ENCODE measurements at places on chromosomes 11 and 22. TPM values are rescaled to one million over a fixed set of nuclear protein-coding genes. Genes with fewer than 3 reads are reported as not detected.

MUC5B gene
- polyA plus RNA-seq: not detected

WT1 gene
- polyA plus RNA-seq: 0.15 TPM

OR2AG1 gene
- polyA plus RNA-seq: not detected

FOLR2 gene
- polyA plus RNA-seq: not detected

XPNPEP3 gene
- polyA plus RNA-seq: 10.7 TPM

PNPLA5 gene
- polyA plus RNA-seq: not detected

ZNF408 gene
- 5.9 TPM for polyA plus RNA-seq

CRELD2 gene
- 113 TPM for polyA plus RNA-seq

OR51E2 gene
- not detected for polyA plus RNA-seq

OR51M1 gene
- polyA plus RNA-seq: not detected

CHEK1 gene
- 14.8 TPM for polyA plus RNA-seq

C22orf42 gene
- polyA plus RNA-seq: not detected

MUS81 gene
- 39.7 TPM for polyA plus RNA-seq

PRODH gene
- 0.03 TPM for polyA plus RNA-seq

SULT4A1 gene
- 4.1 TPM for polyA plus RNA-seq

EHD1 gene
- polyA plus RNA-seq: 57.6 TPM

TTC38 gene
- 25.6 TPM for polyA plus RNA-seq

CRYAB gene
- 1.5 TPM for polyA plus RNA-seq

DDTL gene
- polyA plus RNA-seq: 2.0 TPM

C11orf86 gene
- polyA plus RNA-seq: 0.08 TPM

PTPRCAP gene
- 1.3 TPM for polyA plus RNA-seq

TCN1 gene
- polyA plus RNA-seq: 0.03 TPM

TBCEL gene
- 8.4 TPM for polyA plus RNA-seq

KCNJ11 gene
- polyA plus RNA-seq: 0.13 TPM

ADAMTS15 gene
- polyA plus RNA-seq: 0.96 TPM

SLC17A6 gene
- polyA plus RNA-seq: not detected

OR52E4 gene
- polyA plus RNA-seq: not detected

SCUBE1 gene
- 0.06 TPM for polyA plus RNA-seq

PIH1D2 gene
- polyA plus RNA-seq: 0.97 TPM

MS4A4A gene
- not detected for polyA plus RNA-seq

All from SK-N-SH (cell line).